Inflammatory macrophage (primary cell): ENCODE measurements at places on chromosomes 4 and X.

GRCh38 chr4:140176735-140177134 is 22.8 kb upstream of the MAML3 start:
- DNase-seq = no peak

- no peak for DNase-seq
Measured at GRCh38 chr4:6335040-6335590, 65.5 kb downstream of the WFS1 start.

GRCh38 chr4:135670548-135670947 is 1469.0 kb upstream of the PABPC4L start:
- no peak for DNase-seq

GRCh38 chr4:108156391-108156790 is 12.3 kb downstream of the LEF1 start:
- no peak for DNase-seq
